ENCODE measurements at places on chromosomes 4 and X.

- DNase-seq = no peak
Observed at GRCh38 chr4:66048861-66049260, 378.6 kb upstream of the EPHA5 start.

- DNase-seq = no peak
Observed at GRCh38 chrX:7143941-7144525, 3.5 kb upstream of the STS start.

GRCh38 chrX:110181459-110182137 is 136.3 kb downstream of the AMMECR1 start:
- no peak for DNase-seq

DNA sequence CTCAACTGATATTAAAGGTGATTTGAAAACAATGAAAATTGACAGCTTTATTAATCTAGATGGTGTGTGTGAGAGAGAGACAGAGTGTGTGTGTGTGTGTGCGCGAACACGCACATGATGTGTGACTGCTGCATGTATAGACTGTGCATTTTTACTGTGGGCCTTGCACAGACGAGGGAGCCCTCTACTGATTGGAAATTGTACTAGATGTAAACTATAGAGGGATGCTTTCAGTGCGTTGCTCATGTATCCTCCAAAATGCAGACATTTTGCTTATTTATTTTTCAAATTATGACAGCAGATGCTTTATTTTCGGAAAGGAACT is 168.4 kb upstream of the GK2 start:
- DNase-seq = no peak

DNA sequence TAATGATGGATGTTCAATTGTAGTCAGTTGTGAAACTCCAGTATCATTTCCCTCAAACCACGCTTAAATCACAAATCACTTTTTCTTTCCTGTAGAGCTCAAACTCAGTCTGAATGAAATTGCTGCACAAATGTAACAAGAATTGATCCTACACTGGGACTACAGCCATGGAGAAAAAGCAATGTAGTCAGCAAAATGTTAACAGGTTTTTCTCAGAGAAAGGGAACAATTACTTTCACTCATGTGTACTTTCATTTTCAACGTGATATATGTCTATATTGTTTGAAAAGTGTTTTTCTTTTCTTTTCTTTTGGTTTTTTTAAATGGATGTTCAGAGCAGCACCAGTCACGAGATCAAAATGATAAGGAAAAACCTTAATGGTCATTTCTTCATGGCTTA is 22.7 kb downstream of the SDAD1 start:
- no peak for DNase-seq

- no peak for DNase-seq
Observed at GRCh38 chr4:54315561-54316538, 86.8 kb downstream of the PDGFRA start.

DNA sequence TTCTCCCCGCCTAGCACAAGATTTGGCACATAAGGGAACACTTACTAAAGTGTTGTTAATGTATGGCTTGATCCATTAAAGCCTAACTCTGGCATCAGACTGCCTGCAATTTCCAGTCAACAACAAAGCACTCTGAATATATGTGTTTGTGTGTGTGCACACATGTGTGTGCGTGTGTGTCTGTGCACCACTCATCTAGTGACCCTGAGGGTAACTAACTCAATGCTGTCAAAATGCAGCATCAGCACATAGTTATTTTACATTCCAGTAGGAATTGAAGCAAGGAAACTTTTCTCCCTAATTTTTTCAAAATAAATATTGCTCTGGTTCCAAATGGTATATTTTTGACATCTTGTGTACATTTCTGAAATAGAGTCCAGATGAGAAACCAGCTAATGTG is 94.4 kb downstream of the SHROOM4 start:
- no peak for DNase-seq

GRCh38 chr4:40607221-40607620 is 22.4 kb downstream of the RBM47 start:
- no peak for DNase-seq

GRCh38 chrX:150544222-150544787 is 24.1 kb upstream of the MTM1 start:
- DNase-seq = no peak

- no peak for DNase-seq
Observed at GRCh38 chr4:153758136-153758535, 1.7 kb downstream of the RNF175 start.

DNA sequence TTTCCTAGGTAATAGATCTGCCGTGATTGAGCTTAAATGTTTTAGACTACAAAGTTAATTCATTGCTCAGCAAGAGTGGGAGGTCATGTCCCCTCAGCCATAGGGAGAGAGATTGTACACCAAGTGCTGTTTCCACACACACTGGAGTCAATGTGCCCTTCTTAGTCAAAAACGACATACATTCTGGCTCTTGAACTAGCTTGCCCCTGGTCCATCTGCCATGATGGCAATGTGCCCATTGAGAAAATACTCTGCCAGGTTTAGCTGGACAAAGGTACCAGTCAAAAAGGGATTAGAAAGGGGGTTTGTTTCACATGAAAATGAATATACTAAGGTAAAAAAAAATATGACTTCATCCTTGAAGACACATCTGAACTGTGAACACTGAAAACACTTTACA is 377.1 kb upstream of the ADGRL3 start:
- no peak for DNase-seq

DNA sequence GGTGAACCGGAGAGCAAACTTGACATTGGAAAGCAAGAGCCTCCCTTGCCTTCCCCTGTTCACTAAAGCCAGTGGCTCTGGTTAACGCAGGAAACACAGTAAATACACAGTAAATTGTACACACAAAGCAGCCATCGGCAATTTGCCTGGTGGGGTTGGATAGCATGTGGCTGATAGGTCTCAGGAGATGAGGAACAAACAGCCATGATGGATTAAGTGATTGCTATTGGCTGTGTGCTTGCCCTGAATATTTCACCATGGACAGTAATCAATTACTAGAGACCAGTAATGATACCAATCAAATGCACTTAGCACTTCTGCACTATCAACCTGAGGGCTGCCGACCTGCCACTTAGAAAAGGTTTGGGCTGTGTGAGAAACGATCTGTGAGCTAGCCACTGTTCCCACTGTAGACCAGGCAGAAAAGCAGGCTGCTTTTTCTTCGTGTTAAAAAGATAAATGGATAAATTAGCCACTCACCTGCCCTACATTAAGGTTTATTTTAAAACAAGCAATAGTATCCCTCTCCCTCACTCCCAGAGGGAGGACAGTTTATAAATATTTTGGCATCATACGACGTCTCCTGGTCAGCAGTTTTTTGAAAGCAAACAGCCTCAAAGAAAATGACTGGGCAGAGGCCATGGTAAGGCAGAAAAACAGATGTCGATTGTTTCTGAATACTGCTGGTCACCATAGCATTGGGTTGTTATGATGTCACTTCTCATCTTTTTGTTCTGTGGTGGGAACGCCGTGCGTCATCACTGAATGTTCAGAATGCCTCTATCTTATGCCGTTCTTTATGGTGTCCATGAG is 167.1 kb downstream of the MAML3 start:
- no peak for DNase-seq

DNA sequence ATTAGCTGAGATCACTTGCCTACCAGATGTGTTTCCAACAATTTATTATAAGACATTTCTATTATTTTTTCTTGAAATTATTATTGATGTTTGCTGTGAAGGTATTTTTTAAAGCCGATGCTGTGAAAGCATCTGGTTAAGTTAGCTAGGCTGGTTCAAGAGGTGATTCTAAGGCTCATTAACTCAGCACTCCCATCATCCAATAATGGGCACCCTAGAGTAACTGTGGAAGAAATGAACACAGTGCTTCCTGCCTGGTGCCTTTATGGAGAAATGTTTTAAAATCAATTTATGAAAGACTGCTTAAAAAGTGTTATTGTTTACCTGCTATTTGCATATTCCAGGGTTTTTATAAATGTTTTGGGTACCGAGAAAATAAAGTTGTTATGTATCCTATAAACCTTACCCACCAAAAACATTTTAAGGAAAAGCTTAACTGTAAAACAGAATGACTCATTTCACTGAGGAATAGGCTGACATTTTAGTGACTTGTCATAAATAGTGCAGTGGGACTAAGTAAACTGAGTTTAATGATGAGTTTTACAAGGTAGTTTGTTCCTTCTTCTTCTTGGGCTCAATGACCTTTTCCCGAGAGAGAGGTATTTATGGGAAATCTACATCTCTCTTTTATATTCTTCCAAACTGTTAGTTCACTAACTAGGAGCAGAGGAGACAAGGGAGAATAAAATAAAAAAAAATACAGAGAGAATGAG is 310.0 kb upstream of the AADAT start:
- DNase-seq = no peak

DNA sequence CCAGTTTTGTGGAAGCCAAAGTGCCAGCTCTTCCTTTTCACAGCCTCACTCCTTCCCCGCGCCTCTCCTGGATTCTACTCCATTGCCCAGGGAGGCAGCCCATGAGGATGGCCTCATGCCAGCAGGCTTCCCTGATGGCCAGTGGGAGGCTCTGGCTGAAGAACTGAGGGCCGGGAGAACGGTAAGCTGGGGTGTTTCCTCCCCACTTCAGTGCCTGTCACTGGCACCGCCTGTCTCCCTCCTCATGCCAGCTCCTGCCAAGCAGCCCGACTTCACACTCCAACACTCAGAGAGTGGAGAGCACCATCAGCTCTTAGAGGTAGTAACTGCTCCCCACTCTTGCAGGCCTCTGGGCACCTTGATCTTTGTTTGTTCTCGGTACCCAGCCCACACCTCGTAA is 46.9 kb upstream of the STIM2 start:
- no peak for DNase-seq

DNA sequence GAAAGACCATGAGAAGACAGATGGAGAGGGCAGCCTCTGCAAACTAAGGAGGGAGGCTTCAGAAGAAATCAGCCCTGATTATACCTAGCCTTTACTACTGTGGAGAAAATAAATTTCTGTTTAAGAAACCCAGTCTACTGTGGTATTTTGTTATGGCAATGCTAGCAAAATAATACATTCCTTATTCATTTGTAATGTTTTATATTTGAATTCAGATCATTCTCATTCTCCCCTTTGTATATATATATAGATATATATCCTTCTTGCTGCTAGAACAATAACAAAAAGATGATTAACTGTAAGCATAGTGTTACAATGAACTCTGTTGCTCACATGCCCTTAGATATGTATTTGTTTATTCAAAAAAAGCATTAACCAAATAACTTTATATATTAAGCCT is 22.5 kb downstream of the DMD start:
- no peak for DNase-seq

DNA sequence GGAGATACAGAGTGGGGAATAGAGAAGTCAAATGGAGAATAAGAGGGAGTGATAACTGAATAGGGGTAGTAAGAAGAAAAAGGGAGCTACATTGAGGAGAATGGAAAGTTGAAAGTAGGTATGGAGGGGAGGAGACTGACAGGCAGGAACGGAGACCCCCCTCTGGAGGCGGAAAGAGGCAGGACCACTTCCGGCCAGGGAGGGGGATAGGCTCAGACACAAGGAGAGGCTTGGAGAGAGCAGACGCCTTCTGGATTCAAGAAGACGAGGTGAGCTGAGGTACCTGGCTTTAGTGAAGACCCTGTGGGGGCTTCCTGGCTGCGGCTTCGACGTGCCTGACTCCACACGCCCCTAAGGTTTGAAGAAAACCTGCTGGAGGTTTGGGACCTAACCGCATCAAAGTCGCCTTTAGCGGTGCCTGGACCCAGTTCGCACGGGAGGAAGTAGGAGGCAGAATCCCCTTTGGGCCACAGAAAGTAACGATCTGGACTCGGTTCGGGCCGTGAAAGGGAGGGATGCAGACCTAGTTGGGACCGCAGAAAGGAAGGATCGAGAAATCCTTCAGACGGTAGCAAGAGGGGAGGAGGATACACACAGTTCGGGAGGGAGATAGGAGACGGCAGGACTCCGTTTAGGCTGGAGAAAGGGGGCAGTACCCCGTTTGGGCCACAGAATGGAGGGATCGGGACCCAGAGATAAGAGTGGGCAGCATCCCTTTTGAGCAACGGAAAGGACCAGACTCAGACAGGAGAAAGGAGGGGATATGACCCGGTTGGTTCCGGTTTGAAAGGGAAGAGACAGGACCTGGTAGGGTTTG is at the start of gene TRO:
Gene TRO, plus strand, starts transcription at position 215 of the 817 bp plus-strand sequence. CDS start 1,423 bp downstream, outside the sequence.
- no peak for DNase-seq

DNA sequence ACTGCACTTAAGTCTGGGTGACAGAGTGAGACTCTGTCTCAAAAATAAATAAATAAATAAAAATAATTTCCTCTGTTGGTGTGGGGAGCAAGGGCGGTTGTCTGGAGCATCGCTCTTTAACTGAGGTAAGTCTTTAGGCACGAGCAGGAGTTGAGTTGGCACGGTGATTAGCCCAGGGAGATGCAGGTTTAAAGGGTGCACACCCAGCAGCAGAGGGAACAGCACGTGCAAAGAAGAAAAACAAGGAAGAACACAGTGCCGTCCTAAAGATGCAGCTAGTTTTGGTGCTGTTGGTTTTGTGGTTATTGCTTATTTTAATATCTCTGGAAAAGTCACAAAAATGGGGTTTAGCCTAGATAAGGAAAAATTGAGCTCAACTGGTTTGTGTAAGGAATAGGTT is 87.8 kb downstream of the DHX15 start:
- DNase-seq = no peak

DNA sequence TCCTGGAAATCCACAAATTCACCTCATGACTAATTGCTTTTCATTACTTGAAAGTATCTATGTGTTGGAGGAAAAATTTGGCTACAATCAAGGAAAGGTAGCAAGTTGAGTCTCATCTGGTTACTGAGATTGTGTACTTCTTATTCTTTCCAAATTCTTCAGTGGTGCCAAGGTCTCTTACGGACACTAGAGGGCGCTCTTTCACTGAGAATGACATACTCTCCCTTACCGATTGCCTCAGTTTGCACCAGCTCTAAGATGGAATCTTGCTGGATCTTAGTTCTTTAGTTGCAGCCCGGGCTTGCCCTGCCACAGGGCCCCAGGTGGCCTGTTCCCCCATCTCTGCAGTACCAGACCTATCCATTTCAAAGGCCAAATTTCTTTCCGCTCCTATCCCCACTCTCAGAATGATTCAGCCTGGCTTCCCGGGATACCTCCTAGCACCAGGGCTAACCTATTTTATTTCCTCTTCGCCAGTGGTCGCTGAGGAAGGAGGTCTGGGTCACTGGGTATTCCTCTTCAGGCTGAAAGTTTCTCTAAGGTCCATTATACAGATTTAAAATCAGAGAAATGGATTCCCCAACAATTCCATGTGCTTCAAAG is 24.6 kb upstream of the GPR50 start:
- no peak for DNase-seq

DNA sequence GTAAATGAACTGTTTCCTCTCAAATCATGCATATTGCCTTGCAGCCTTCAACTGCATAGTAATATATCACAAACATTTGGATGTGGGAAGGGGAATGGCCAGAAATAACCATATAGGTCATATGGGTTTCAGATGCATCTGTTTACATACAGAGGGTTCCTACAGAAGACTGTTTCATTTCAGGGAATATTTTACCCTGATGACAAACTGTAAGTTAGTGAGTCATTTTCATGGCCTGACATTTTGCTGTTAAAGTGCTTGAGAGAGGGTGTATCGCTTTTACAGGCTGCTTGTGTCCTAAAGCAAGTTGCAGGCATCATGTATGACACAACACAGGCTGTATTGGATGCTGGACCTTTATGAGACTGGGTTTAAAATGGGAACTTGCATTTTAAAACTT is 25.5 kb upstream of the AMOT start:
- no peak for DNase-seq

- DNase-seq = no peak
Observed at GRCh38 chr4:168716406-168717129, 219.7 kb downstream of the PALLD start.

Data from activated CD8-positive, alpha-beta memory T cell treated with anti-CD3 and anti-CD28 coated beads for 24 hours (primary cell).